ENCODE measurements at places on chromosomes 12 and 14. TPM values are rescaled to one million over a fixed set of nuclear protein-coding genes. Genes with fewer than 3 reads are reported as not detected.

The MYF5 gene
- total RNA-seq = not detected

GRCh38 chr12:102833687-102834441, 83.2 kb downstream of the PAH start:
- DNase-seq = no peak

DNA sequence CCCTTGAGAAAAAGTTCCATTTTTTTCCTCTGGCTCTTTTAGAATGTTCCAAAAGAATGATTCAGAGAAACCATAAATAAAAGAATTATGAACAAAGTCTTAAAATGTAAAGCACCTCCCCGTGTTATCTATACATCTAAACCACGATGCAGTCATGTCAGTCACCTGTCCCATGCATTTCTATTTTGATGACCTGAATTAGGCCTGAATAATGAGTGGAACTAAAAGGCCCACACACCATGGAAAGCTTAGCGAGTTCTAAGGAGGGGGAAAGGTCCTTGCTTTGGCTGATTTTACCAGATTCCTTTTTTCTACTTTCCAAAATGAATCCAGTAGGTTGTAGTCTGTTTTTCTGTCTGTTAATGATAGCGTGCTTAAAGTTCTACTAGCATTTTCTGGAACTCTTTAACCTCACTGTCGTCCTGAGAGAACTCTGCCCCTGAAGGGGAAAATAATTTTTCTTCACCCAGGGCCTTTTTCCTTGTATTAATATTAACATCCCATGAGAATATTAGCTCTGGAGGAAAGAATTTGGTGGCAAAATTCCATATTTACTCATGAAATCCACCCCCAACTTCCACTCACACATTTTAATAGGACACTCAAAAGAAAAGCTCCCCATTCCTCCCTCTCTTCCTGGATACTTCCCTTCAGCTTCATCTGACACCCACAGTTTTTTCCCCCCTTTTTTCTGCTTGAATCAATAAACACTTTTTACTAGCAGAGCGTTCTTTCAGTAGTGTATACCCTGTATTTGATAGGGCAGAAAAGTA, 266.3 kb upstream of the DIO2 start:
- no peak for DNase-seq

DNA sequence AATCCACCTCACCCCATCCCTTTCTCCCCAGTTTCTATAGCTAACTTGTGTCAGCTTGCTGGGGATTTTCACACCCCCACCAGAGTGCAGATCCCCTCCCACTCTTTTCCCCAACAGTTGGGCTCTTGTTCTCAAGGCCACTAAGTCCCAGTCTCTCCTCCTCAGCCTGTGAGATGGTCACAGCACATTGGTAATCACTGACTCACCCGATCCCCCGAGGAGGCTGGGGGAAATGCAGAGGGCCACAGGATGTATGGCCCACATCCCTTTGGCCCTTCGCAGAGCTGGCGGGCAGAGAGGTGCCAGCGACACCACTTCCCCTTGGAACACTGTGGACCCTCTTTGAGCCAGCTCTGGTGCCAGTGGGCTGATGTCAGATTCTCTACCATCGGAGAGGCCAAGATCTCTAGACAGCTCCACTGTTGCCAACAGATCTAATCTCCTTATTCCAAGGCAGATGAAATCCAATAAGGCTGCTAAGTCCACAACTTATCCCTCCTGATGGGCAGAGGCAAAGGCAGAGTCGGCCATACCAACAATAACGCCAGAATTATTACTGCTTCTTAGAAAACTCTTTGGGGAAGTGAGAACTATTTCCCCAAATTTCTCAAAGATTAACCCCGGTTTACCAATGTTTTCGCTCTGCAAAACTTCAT, 1.6 kb downstream of the FMNL3 start:
- DNase-seq = no peak

- no peak for DNase-seq
Measured at GRCh38 chr12:64633011-64633939, 23.0 kb downstream of the RASSF3 start.

DNA sequence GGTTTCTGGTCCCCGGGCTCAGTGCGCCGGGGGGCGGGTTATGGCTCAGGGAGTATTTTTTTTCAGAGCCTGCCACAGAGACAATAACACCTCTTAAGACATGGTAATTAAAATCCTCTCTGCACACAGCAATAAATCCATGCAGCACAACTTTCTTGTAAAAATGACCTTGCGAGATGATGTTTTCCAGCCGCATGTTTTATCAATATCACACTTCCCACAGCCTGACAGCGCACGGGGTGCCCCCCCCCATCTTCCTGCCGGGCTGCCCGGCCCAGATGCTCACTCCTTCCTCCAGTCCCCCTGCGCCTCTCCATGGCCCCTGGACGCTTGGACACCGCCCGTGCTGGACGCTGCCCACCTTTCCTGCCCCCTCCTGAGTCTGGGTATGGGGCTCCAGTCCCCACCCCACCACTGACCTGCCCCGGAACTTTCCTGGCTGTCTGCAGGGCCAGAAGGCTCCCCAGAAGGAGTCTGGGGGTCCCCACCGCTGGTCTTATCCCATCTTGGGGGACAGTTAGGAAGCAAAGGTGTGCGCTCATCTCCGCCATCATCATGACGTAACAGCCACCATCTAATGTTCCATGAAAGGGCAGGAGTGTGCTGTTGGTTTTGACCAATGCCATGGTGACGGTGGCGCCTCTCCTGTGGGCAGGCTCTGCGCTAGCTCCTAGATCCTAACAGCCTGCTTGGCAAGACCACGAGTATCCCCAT, 182.9 kb downstream of the KIF26A start:
- DNase-seq = no peak

The DLGAP5 gene
- total RNA-seq = 67.6 TPM

DNA sequence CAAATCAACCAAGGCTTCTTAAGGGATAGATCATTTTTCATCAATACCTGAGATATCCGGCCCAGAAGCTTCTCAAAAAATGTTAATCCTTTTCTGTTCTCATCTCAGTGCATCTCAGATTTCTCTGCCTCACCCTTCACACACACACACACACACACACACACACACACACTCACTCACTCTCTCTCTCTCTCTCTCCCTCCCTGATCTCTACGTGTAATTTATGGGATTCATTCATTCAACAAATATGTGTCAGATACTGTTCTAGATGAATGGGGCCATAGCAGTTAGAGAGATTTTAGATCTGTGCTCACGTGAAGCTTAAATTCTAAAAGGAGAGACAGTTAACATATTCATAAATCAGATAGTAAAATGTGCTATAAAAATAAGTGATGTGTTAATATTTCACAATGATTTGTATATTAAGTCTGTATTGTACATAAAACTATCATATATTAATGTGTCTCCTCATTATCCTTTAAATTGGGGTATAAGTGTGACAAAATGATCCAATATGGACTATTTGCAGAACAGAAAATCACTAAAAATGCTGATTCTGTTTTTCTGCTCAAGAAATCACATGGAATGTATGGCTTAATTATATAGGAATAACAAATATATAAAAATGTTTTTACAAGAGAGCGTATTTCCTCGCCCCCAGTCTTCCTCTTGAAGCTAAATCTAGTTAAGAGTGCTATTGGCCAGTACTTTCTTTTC, 7.3 kb upstream of the FRMD6 start:
- no peak for DNase-seq

The STX2 gene
- 8.8 TPM for total RNA-seq
